ENCODE measurements at places on chromosomes 3 and 15. TPM values are rescaled to one million over a fixed set of nuclear protein-coding genes. Genes with fewer than 3 reads are reported as not detected.

DNA sequence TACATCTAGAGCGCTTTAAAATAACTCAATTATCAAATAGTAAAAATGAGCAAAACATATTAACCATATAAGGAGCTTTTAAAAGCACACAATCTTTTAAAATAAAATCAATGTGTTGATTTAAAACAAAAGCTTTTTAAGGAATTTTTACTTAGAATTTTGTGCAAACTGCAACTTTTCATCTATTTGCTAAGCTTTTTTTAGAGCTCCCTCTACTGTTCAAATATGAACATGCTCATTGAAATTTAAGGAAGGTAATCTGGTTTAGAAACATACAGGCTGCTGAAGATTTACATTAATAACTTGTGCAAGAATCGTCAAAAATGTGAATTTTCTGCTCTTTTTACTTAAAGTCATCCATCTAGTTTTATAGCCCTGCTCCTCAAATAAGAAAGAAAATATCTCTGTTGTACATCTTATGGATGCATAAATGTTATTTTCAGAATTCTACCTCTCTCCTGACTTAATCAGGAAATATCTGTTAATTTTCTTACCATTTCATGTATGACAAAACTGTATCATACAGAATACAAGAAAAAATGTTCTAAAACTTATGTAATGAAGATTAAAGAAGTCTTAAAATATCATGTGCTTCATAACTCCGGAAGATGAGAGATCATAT, 469.4 kb upstream of the ROBO2 start:
- peak; percentile 1 for DNase-seq

GRCh38 chr3:39080026-39080425, 27.4 kb downstream of the GORASP1 start:
- DNase-seq = no peak

DNA sequence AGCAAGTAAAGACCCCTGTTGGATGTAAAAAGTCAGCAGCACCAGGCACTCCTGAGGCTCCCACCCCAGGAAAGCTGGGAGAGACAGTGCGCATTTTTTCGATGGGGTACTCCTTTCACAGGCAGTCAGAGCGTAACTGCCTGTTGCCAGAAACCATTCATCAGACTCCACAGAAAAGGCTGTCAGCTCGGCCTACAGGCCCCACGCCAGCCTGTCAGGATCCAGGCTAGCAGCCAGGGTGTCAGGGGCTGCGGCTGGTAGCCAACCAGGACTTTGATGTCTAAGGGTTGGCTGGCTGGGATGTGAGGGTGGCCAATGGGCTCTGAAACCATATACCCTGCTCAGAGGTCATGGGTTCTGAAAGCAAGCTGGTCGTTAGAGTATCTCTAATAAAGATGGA, 164.5 kb downstream of the WNT5A start:
- peak; percentile 35 for DNase-seq

GRCh38 chr15:58489289-58490085, 57.7 kb downstream of the LIPC start:
- no peak for DNase-seq

GRCh38 chr15:33132722-33133345, 61.7 kb downstream of the FMN1 start:
- DNase-seq = peak; percentile 83

DNA sequence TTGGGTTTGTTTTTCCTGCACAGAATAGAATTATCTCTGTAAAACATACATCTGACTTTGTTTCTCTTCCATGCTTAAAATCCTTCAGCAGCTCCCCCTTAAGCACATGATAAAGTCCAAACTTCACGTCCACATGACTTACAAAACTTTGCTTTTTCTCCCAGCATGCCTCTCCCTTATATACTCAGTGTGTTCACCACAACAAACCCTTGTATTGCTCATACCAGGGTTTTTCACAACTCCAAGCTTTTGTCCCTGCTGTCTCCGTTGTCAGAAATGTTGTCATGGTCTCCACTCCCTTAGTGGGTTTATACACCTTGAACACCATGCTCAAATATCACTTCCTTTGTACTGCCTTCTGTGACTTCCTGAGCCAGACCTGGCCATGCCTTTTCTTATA, 91.1 kb upstream of the MITF start:
- DNase-seq = no peak

DNA sequence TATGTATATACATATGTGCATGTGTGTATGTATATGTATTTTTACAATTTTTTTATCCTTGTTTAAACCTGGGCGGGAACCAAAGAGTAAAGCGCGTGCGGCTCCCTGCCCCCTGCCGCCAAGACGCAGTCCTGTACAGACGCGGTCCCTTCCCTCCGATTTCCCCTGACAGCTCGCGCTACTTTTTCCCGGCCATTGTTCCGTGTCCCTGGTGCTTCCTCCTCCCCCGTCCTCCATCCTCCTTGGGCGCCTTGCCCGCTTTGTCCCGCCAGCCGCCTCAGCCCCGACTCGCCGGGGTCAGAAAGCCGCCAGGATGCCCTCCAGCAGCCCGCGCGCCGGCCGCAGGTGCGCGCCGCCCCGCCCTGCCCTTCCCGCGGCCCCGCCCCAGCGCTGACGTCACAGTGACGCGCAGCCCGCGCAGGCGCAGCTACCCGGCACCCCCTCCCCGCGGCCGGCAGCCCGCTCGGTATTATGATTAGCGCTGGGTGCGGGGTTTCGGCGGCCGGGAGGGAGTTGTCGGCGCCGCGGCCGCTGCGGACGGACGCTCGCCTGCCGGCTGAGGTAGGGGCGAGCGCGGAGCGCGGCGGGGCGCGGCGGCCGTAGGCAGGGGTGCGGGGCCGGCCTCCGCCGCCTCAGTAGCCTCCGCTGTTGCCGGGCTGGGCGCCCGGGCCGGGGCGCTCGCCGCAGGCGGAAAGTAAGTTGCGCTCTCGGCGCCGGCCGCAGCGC, at the start of gene SNRK:
Gene SNRK (plus strand): TSS at position 426 of the 726 bp plus-strand sequence. CDS start 16,664 bp downstream, outside the sequence.
- peak; percentile 73 for DNase-seq

- DNase-seq = peak; percentile 6
Measured at GRCh38 chr15:50024281-50024680, 94.8 kb downstream of the ATP8B4 start.

DNA sequence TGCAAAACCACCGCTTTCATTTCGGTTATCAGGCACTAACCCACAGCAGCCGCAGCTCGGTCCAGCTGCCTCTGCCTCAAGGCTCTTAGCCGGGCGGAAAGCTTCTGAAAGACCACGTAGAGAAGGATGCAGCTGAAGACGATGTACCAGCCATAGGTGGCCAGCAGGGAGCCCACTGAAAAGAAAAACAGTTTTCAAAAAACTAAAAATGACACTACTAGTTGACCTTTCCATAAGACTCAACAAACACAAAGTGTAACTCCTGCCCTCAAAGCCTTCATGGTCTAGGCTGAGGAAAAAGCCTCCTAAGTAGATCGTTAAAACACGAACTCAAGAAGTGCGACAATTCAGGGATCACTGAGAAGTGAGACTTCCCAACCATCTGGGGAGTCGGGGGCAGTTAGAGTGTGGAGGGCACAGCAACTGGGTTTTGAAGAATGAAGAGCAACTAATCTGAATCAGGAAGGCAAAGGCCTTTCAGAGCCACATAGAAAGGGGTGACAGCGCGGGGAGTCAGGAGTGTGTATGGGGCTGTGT, 716 bp downstream of the SELENOS start:
- DNase-seq = no peak

DNA sequence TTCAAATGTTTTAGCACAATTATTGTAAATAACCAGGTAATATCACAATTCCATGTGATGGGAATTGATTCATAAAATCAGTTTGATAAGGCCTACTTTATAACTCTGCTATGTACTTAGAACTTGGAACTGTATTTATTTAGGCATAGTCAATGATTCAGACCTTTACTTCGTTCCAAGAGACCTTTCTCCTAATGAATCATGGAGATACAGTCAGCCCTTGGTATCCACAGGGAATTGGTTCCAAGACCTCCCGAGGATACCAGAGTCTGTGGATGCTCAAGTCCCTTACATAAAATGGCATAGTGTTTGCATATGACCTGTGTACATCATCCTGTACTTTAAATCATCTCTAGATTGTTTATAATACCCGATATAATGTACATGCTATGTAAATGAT, 60.8 kb upstream of the UMPS start:
- DNase-seq = peak; percentile 87

GRCh38 chr3:117856354-117856753, 1146.8 kb downstream of the TUSC7 start:
- DNase-seq = no peak

- peak; percentile 5 for DNase-seq
Measured at GRCh38 chr15:98025237-98025636, 64.7 kb downstream of the ARRDC4 start.

- DNase-seq = no peak
Measured at GRCh38 chr3:21795152-21795837, 44.3 kb upstream of the ZNF385D start.

GRCh38 chr3:61518590-61518989, 42.8 kb upstream of the PTPRG start:
- no peak for DNase-seq

- DNase-seq = no peak
Measured at GRCh38 chr3:126510308-126510910, 7.2 kb downstream of the UROC1 start.

DNA sequence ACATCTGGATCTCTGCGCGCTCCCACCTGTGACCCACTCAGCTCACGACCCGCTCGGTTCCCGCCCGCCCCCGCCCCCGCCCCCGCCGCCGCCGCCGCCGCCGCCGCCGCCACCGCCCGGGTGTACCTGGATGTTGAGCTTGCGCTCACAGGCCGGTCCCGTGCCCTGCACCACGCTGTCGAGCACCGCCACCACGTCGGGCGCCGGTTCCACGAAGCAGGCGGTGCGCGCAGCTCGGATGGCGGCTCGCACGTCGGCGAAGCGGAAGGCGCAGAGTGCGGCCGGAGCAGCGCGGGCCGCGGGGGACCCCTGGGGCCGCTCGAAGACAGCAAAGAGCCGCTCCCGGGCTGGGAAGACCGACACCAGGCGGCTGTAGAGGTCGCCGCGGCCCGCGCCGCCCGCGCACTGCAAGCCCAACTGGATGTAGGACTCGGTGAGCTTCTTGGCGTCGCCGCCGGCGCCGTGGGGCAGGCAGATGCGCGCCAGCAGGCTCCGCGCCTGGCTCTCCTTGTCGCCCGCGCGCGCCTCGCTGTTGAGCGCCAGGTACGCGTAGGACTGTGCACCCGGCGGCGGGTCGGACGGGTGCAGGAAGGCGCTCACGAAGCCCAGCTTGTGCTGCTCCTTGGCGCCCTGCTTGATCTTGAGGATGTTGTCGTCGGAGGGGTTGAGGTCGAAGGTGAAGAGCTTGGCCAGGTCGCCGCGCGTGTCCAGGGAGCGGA, 1.1 kb downstream of the PLXND1 start:
- peak; percentile 67 for DNase-seq

DNA sequence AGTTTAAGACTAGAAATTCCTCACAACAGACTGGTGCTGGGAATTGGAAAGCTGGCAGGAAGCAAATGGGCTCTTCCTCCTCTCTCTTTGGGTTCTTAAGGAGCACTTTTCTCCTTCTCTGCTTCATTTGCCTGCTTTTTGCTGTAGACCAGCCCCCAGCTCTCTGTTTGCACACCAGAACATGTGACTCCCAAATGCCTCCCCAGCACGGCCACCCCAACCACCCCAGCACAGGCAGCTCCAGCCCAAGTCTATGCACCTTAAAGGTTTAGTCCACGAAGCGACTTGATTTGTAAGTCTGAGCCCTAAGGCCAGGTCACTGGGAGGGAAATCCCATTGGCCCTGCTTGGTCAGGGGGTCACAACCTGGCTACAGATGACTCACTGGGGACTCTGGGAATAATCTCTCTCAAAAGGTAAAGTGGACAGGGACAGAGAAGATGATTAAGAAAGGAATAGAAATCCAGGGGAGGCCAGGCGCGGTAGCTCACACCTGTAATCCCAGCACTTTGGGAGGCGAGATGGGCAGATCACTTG, 377.8 kb upstream of the PROK2 start:
- no peak for DNase-seq

- no peak for DNase-seq
Measured at GRCh38 chr3:50317300-50317699, 5.2 kb downstream of the HYAL2 start.

DNA sequence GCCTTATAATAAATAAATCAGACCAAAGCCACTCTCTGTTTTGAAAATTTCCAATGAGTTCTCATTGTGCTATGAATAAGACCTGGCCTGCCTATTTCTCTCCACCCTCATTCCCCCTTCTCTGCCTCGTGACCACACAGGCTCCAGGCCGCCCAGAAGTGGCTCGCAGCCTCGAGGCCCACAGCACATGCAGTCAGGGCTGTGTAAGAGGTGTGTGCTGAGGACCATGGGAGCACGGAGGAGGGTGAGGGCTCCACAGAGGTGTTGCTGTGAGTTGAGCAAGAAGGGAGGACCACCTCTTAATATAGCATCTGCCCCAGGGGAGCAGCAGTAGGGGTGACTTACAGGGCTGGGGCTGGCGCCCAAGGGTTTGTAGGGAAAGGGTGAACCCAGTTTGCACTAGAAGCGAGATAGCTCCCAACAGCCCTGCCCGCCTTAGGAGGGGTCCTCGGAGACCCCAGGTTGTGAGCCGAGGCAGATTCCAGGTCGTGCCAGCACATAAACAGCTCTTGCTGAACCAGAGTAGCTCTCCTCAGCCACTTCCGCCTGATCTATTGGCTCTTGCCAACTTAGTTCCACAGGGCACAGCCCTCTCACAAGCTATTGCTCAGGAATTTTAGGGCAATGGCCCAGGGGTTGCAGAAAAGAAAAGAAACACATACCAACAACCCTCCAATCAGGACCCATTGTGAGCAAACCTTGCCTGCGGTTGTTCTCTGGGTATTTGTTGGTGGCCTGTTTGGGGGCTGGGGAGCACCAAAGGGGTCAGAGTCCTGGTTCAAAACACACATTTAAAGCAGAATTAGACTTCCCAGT, 117.7 kb downstream of the MYLK start:
- DNase-seq = peak; percentile 59

GOLGA8N gene
- 3.6 TPM for total RNA-seq

CPNE4 gene
- not detected for total RNA-seq

SLC2A2 gene
- not detected for total RNA-seq

PTPN9 gene
- 20.6 TPM for total RNA-seq

GOLGA6C gene
- not detected for total RNA-seq

ESYT3 gene
- total RNA-seq = 0.51 TPM

SAXO2 gene
- 0.66 TPM for total RNA-seq

GREM1 gene
- total RNA-seq = 364 TPM

PROS1 gene
- 48.8 TPM for total RNA-seq

RASGRP1 gene
- total RNA-seq = not detected

C3orf33 gene
- 3.6 TPM for total RNA-seq

FBXO40 gene
- total RNA-seq = not detected

PRSS50 gene
- not detected for total RNA-seq
